Endothelial cell of umbilical vein (primary cell): ENCODE measurements at places on chromosomes 2 and 18. TPM values are rescaled to one million over a fixed set of nuclear protein-coding genes. Genes with fewer than 3 reads are reported as not detected.

- DNase-seq = no peak
Measured at GRCh38 chr2:100673691-100674485, 111.1 kb downstream of the PDCL3 start.

- no peak for DNase-seq
Measured at GRCh38 chr2:11333427-11334183, 10.8 kb downstream of the ROCK2 start.

GRCh38 chr2:170577356-170577755 is 137.8 kb upstream of the SP5 start:
- no peak for DNase-seq

The SEPTIN10 gene
- polyA plus RNA-seq = 17.2 and 26.1 TPM in 2 replicates
